ENCODE measurements at places on chromosomes 12 and 14.

- DNase-seq, result no peak
Measured at GRCh38 chr12:72681028-72681427, 408.9 kb downstream of the TRHDE start.

DNA sequence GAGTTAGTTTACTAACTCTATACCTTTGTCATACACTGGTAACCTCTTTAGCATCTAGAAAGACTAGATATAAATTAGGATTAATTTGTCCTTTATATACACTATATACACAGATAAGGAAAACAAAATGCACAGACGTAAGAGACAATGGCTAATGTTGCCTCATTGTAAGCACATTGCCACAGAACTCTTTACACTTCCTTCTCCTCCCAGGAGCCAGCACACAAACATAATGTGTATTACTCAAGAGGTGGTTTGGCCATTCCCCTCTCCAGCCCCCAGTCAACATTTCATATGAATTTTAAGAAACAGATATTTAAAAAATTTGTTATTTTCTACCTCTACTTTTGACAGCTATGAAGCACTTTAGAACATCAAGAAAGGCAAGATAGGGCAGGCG lies 131.4 kb upstream of the OR4E1 start:
- DNase-seq, result no peak

- DNase-seq, result no peak
Measured at GRCh38 chr12:40192704-40193255, 32.0 kb upstream of the LRRK2 start.

GRCh38 chr12:5051913-5052312 lies 8.2 kb downstream of the KCNA5 start:
- no peak for DNase-seq

DNA sequence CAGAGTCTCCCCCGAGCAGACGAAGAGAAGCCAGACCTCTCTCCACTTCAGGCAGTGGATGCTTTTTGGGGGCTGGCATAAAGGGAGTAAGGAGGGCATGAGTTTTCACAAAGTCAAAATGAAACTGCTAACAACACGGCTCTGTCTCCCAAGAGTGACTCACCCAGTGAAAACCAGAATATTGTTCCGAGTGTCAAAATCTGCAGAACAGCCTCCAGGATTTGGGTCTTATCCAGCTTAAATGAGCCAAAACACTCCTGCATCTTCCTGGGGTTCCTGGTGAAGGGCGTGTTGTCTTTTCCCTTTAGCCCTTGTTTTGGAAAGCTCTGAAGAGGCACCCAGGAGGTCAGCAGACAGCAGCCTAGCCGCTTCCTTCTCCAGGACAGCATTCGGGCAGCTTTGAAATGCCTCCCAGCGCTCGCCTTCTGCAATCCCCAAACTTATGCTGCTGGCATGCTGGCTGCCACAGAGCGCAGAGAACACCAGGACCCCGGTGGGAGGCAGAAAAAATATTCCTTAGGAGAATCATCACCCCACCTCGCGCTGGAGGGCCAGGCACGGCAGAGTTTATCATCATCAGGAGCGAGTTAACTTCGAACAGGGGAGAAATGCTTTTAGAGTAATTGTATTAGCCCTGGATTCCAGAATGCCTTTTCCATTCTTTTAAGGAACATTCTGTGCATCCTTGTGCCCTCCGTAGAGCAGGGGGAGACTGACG lies 117.7 kb upstream of the NCOR2 start:
- no peak for DNase-seq

DNA sequence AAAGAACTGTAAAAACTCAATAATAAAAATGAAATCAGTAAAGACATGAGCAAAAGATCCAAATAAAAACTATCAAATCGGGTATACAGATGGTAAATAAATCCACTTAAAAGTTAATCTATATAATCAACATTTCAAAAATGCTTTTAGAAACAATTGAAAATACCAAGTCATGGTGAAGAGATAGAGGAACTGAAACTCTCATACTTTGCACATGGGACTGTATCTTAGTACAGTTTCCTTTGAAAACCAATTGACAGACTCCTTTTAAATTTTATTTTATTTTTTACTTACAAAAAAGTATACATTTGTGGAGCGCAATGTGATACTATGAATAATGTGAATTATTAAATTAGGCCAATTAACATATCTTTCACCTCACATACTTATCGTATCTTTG lies 98.6 kb upstream of the FAR2 start:
- DNase-seq, result no peak

- no peak for DNase-seq
Measured at GRCh38 chr14:20809917-20810316, 7.3 kb upstream of the RNASE1 start.

GRCh38 chr14:44162197-44162596 lies 344.9 kb downstream of the FSCB start:
- no peak for DNase-seq

- DNase-seq, result no peak
Measured at GRCh38 chr12:21848192-21848591, 73.7 kb upstream of the KCNJ8 start.

DNA sequence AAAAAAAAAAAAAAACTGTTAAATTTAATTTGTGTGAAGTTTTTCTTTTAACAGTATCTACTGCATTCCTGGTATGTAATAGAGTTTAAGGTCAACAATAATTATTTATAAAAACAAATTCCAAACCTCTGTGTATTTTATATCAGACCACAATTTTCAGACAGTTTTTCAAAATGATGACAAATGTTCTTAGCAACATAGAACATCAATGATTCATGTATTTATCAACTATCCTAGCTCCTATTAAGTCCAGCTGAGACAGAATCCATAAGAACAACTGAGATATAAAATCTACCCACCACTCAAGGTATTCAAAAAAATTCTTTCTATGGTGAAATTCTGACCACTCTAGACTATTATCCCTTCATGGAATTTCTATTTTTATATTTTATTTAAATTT lies 144.5 kb downstream of the EPS8 start:
- no peak for DNase-seq

DNA sequence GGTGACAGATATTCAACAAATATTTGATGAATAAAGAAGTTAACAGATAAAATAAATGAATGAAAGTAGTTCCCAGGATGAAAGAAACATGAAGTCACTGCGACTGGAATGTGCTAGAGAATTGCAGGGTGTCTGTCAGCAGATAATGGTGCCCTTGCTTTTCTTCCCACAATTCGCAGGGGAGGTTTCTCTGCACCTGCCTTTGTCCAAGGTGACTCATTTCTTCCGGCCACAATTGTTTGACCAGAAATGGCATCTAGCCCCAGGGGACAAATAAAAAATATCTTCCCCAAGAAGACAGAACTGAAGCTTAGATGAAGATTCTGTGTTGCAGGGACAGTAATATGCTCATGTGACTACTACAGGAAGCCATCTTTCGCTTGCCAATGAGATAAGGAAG lies 316.1 kb upstream of the TBX3 start:
- peak; percentile 8 for DNase-seq

- DNase-seq, result peak; percentile 49
Measured at GRCh38 chr12:76558684-76559399, 729 bp downstream of the OSBPL8 start.

GRCh38 chr12:19462406-19462805 lies 23.1 kb downstream of the AEBP2 start:
- no peak for DNase-seq

- no peak for DNase-seq
Measured at GRCh38 chr12:123614531-123614930, 12.6 kb downstream of the DDX55 start.

- DNase-seq, result peak; percentile 31
Measured at GRCh38 chr12:27780612-27781408, 774 bp upstream of the MANSC4 start.

GRCh38 chr12:46222636-46223035 lies 46.2 kb downstream of the SLC38A1 start:
- DNase-seq, result no peak

Measured in NCI-H510A treated with DMSO at 0.1 percent for 48 hours (cell line).